ENCODE measurements at places on chromosomes 6 and 20. TPM values are rescaled to one million over a fixed set of nuclear protein-coding genes. Genes with fewer than 3 reads are reported as not detected.

DNA sequence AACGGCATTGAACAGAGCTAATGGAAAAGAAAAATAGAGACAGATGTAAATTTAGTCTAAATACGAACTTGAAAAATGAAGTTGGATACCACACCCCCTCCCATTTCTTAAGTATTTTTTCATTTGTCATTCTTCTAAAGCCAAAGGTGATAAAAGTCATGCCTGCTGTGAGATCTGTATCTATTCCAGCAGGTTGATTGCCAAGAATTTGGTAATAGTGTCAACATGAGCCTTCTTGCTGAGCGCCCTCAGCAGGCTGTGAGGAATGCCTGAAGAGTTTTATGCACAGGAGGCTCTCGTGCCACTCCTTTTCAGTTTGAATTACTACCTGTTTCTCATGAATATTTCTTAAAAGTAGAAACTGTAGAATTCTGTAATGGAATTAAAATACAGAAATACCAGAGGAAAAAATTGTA lies 165.4 kb downstream of the QKI start:
- DNase-seq, result no peak

The BPI gene
- total RNA-seq, result not detected

DNA sequence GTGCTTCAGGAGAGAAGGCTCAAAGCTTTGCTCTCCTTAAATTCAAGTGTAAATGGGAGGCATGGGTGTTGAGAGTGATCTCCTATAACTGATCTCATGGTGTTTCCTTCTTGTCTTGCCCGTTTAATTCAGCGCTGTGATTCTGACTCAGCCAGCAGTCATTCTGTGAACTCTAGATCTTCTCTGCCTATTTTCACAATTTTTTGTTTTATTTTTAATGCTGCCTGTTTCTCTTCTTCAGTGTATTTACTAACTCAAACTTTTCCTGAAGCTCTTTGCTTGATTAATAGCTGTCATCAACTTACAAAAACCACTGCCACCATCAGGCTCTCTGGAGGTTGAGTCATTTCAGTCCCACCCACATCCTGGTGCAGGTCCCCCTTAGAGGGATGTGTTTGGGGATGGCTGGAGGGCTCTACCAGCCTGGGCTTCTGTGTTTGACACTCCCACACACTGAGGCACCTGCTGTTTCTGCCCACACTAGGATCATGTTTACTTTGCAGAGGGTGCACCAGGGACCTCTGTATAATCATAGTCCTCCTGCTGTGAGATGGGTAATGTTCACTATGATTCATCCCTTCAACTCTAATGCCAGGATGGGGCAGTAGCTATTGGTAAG lies 94.0 kb downstream of the SHLD1 start:
- no peak for DNase-seq

DNA sequence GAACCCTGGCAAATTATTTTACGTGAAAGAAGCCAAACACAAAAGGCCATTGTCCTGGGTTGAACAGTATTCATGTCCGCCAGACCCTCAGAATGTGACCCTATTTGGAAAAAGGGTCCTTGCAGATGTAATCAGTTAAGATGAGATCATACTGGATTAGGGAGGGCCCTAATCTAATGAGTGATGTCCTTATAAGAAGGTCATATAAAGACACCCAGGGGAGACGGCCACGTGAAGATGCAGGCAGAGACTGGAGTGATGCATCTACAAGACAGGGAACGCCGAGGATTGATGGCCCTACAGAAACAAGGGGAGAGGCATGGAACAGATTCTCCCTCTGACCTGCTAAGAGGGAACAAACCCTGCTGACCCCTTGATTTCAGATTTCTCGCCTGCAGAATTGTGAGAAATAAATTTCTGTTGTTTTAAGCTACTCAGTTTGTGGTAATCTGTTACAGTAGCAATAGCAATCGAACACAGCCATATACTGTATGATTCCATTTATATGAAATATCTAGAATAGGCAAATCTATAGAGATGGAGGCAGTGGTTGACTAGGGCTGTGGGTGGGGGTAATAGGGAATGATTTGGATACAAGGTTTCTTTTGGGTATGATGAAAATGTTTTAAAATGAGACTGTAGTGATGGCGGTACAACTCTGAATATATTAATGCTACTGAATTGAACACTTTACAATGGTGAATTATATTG lies 132.9 kb upstream of the NUP153 start:
- DNase-seq, result no peak

GRCh38 chr6:37523412-37523811 lies 23.7 kb upstream of the CCDC167 start:
- DNase-seq, result no peak

DNA sequence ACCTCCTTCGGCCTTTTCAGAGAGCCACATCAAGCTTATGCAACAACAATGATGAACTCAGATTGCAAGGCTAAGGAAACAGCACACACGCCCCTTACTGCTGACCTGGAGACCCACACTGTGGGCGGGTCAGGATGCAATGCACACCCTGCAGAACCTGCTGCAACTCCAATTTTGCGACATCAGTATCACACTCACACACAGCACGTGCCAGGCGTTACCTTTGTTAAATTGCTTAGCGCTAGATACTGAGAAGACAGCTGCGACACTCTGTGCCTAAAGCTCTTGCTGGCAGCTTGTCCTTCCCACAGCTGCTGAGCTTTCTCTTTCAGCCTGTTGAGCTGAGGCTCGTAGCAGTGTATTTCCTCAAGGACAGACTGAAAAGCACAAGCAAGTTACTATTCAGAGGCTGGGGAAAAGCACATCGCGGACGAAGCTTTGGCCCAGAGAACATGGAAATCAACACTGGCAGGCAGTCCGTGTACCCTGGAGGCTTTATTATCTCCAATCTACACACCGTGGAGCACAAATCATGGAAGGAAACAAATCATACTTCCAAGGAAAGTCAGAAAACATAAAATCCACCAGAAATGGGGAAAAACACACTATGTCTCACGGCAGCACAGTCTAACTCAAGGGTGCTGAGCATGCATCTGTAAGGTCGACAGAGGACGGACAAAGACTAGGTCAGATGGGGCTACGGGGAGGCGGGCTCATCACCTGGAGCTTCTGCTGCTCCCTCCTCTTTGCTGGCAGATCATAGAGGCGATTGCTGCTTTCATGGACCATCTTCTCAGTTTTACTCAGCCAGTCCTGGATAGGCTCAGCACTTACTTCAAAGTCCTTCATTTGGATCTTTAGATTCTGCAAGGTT lies 268.2 kb downstream of the SYNE1 start:
- DNase-seq, result no peak

The MYB gene
- 0.16 TPM for total RNA-seq

DNA sequence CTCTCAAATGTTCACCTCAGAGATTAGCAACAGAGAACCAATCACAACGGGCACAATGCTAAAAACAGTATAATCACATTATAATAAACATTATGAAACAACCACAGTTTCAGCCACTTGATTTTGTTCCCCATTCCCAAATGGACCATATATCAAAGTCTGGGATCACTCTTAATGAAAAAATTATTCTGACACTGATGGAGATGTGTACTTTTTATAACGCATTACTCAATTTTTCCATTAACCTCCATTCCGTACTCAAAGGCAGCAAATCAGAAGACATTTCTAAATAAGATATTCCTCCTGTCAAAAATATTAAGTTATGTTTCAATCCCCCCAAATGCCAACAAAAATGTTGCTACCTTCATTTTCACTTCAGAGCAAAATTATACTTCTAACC lies 2.8 kb downstream of the CPNE1 start:
- no peak for DNase-seq

The SLC17A3 gene
- total RNA-seq, result not detected

GRCh38 chr6:77466451-77467437 lies 3.5 kb upstream of the HTR1B start:
- no peak for DNase-seq

DNA sequence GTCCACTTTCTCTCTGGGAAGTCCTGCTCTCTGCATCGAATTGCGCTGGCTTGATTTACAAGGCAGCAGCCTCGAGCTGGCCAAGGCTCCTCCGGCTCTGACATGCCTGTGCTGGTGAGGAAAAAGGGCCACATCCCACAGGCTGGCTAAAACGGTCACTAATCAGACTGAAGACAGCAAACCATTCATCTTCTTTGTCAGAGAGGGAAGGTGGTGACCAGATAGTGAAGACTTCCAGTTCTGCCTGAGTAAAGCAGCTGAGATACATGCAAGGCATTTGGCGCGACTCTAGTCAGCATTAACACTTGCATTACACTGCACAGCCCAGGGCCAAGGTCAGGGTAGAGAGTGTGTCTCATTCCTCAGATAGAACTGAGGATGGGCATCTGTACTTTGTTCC lies 203.2 kb upstream of the MAP3K7 start:
- DNase-seq, result no peak

The TOP1 gene
- 42.4 TPM for total RNA-seq

The CST5 gene
- not detected for total RNA-seq

The EDN3 gene
- not detected for total RNA-seq

GRCh38 chr20:5056801-5057599 lies 55.7 kb upstream of the SLC23A2 start:
- DNase-seq, result no peak

DNA sequence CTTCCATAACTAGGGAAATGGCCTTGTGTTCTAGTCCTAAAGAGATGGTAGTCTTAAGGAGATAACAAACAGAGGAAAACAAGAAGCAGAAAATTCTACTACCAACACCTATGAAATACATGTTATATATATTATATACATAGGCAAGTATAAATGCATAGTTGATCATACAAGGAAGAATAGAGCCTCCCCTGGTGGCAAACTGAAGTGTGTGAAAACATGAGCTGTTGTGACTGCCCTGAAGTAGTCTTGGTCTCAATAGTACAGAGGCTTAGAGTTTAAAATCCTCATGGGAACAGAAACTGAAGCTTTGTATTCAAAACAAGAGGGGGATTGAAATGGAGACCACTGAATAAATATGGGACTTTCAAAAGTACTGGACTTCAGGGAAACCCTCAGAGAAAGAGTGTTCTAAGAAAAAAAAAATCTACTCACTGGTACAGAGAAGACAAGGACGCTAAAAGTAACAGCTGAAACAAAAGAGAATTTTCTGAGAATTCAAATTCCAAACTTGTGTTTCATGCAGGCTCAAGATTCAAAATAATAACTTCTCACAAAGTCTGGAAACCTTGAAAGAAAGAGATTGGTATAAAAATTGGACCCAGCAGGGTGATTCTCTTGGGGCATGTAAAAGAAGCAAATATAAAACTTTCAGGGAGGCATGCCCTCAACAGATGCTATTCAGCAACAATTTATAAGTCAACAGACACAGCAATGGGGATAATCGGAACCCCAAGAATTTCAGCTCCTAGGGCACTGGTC lies 59.7 kb upstream of the SAMD3 start:
- DNase-seq, result no peak

DNA sequence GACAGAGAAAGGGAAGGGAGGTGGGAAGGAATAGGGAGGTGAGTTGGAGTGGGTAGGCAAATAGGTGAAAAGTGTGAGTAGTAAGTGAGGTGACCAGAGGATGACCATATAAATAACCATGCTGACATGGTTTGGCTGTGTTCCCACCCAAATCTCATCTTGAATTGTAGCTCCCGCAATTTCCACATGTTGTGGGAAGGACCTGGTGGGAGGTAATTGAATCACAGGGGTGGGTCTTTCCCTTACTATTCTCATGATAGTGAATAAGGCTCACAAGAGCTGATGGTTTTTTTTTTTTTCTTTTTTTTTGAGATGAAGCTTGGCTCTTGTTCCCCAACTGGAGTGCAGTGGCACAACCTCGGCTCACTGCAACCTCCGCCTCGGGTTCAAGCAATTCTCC lies 21.5 kb upstream of the SMIM13 start:
- DNase-seq, result no peak

DNA sequence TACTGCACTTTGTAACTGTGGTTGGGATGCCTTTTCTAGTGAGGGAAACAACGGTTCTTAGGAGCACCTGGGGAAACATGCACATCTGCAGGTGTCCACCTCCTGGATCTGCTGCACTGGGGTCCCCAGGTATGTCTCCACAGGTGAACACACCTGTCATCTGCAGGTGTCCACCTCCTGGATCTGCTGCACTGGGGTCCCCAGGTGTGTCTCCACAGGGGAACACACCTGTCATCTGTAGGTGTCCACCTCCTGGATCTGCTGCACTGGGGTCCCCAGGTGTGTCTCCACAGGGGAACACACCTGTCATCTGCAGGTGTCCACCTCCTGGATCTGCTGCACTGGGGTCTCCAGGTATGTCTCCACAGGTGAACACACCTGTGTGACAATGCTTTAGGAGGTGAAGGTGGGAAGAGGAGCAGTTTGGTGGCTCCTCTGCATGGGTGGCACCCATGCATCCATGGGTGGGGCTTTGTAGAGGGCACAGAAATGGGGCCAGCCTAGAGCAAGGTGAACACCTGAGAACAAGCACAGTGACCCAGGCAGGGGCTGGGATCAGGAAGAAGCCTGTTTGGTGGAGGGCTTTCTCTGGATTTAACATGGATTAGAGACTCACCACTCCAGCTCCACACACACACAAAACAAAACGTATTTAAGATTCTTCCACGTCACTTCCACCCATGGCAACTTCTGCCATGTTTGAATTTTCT lies 206.0 kb upstream of the CDH4 start:
- peak; percentile 97 for DNase-seq

DNA sequence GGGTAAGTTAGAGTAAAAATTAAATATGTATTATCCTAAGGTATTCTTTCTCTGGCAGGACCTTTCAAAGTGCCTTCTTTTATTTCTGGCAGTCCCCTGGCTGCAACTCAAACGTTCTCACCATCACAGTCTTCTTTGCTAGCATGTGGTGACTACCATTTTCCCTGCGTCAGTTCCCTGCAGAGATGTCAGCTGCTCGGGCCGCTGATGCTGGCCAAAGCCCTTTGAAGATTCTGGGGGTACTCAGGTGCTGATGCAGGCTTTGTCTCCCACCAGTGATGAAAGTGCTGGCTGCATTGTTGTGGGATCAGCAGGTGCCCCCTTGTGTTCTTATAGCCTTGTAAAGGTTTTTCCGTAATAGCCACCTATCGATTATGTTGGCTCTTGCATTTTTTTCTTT lies 140.1 kb downstream of the BTBD3 start:
- no peak for DNase-seq

GRCh38 chr20:36726168-36726567 lies 19.7 kb downstream of the NDRG3 start:
- DNase-seq, result no peak

- DNase-seq, result no peak
Observed at GRCh38 chr20:49447946-49448809, 34.3 kb downstream of the KCNB1 start.

The WFDC2 gene
- total RNA-seq, result not detected

GRCh38 chr6:27251112-27251605 lies 3.7 kb downstream of the PRSS16 start:
- no peak for DNase-seq

The CLVS2 gene
- not detected for total RNA-seq

- DNase-seq, result no peak
Observed at GRCh38 chr6:81625216-81625615, 127.3 kb downstream of the TENT5A start.

- DNase-seq, result no peak
Observed at GRCh38 chr6:40996591-40997233, 42.3 kb downstream of the UNC5CL start.

The TP53TG5 gene
- not detected for total RNA-seq

The ARMC2 gene
- 10.0 TPM for total RNA-seq

GRCh38 chr6:19269341-19269898 lies 567.8 kb upstream of the ID4 start:
- DNase-seq, result no peak

GRCh38 chr6:147325557-147325956 lies 121.3 kb downstream of the STXBP5 start:
- no peak for DNase-seq

The IL17F gene
- total RNA-seq, result not detected

GRCh38 chr20:23160536-23161243 lies 74.6 kb upstream of the CD93 start:
- peak; percentile 53 for DNase-seq

The RIPOR2 gene
- 28.2 TPM for total RNA-seq

The SSTR4 gene
- total RNA-seq, result not detected

GRCh38 chr6:17268114-17268513 lies 13.0 kb upstream of the RBM24 start:
- no peak for DNase-seq

Measured in mesenteric fat pad (tissue), 1 donor.